Caco-2 (cell line): ENCODE measurements at places on chromosomes 7 and 10.

- DNase-seq, result no peak
Measured at GRCh38 chr10:28328346-28328745, 25.5 kb upstream of the MPP7 start.

GRCh38 chr10:132846631-132847415 is 60.9 kb upstream of the NKX6-2 start:
- DNase-seq, result peak; percentile 25

DNA sequence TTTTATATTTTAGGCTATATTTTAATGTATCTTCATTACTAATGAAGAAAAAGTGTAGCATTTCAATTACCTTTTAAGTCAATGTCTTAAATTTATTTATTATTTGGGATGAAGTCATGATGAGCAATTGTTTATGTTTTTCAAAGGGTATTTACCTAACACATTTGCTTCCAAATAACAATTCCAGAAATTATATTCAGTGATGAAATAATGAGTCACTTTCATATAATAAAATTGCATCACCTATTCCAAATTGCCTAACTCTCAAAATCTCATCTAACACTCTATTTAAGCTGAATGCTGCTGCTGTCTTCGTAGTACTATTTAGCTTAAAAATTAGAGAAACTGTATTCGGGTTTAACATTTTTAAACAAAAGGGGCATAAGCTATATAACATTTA is 97.7 kb downstream of the PRKG1 start:
- DNase-seq, result no peak

DNA sequence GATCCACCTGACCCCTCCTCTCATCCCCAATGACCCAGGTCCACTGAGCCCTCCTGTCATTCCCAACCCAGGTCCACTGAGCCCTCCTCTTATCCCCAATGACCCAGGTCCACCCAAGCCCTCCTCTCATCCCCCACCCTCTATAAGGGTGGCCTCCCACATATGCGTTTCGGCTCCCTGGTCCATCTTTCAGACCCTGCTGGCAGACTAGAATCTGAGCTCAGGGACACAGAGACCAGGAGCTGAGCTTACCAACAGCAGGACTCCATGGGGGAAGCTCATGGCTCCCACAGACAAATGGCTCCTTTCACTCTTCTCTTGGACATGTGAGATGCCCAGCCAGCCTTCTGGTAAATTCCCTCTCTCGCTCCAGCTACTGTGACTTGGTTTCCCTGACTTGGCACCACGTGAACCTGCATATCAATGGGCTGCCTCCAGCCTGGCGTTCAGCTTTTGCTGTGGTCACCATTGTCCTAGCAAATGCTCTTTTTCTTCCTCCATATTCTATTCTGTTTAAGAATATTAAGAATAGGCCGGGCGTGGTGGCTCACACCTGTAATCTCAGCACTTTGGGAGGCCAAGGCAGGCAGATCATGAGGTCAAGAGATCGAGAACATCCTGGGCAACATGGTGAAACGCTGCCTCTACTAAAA is 24.8 kb upstream of the INPP5A start:
- DNase-seq, result no peak

- no peak for DNase-seq
Measured at GRCh38 chr7:2436341-2437104, 33.1 kb downstream of the CHST12 start.

- DNase-seq, result peak; percentile 74
Measured at GRCh38 chr10:102643336-102644065, 778 bp upstream of the TRIM8 start.

GRCh38 chr10:17222329-17222728 is 5.7 kb upstream of the VIM start:
- DNase-seq, result no peak

GRCh38 chr10:67790534-67791408 is 47.2 kb downstream of the DNAJC12 start:
- no peak for DNase-seq

DNA sequence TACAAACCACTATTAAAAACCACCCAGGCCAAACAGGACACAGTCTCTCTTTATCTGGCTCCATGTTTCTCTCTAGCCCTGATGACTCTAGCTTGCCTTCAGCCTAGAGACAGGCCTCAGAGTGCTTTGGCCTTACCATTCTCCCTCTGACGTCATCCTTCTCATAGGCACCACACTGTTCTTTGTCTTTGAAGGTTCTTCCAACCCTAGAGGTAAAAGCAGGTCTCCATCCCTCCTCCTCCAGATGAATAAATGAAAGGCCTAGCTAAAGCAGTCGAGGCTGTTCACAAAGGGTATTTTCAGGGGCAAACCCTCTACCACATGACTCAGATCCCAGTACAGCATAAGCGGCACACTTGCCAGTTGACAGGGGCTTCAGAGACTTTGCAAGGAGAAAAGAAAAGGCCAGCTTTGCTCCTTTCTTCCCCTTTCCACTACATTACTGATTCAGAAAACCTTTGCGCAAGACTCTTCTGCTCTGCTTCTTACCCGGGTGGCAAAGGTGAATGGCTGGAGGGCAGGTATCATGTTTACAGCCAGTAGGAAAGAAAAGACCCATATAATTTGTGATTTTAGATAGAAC is 14.8 kb downstream of the NFE2L3 start:
- no peak for DNase-seq

- DNase-seq, result peak; percentile 55
Measured at GRCh38 chr10:29105516-29106215, 183.2 kb upstream of the LYZL1 start.

DNA sequence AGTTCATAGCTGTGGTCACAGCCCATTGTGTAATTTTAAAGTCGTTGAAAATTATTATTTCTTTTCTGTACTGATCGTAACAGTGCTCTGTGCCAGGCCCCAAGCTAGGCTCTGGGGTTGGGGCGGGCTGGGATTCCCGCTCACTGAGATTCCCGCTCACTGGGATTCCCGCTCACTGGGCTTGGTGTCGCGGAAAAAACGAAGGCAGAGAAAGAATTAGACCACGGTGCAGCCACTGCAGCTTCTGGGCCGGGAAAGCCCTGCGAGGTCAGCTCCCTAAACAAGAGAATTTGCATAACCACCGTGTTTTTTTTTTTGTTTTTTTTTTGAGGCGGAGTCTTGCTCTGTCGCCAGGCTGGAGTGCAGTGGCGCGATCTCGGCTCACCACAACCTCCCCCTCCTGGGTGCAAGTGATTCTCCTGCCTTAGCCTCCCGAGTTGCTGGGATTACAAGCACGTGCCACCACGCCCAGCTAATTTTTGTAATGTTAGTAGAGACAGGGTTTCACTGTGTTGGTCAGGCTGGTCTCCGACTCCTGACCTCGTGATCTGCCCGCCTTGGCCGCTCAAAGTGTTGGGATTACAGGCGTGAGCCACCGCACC is 31.2 kb downstream of the FOXK1 start:
- DNase-seq, result no peak

DNA sequence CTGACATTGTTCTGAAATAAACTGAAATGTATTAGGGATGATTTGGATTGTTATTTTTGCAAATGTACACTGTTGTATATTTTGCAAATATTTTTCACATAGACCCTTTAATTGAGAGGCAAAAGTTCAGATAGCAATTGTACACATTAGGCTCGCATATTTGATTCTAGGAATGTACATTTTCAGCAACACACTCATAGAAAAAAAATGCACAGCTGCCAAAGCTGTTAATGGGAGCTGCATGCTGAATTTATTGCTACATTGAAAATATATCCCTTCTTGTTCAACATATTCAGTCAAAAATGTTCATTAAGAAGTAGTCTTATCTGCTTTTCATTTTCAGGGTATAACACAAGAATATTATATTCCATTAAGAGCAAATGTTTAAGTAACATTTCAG is 512.9 kb downstream of the ATRNL1 start:
- no peak for DNase-seq

GRCh38 chr10:72079356-72079755 is 9.0 kb downstream of the SPOCK2 start:
- peak; percentile 33 for DNase-seq

DNA sequence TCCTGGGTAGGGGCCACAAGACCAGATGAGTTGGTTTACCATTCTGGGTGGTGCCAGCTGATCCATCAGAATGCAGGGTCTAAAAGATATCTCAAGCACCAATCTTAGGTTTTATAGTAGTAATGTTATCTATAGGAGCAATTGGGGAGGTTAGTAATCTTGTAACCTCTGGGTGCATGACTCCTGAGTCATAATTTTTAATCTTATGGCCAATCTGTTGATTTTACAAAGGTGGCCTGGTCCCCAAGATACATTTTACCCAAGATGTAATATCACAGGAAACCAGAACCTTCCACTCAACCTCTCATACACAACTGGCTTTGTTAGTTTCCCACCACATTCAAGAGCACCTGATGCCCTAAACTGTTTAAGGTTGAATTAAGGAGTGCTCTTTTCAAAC is 79.5 kb downstream of the C1GALT1 start:
- no peak for DNase-seq

DNA sequence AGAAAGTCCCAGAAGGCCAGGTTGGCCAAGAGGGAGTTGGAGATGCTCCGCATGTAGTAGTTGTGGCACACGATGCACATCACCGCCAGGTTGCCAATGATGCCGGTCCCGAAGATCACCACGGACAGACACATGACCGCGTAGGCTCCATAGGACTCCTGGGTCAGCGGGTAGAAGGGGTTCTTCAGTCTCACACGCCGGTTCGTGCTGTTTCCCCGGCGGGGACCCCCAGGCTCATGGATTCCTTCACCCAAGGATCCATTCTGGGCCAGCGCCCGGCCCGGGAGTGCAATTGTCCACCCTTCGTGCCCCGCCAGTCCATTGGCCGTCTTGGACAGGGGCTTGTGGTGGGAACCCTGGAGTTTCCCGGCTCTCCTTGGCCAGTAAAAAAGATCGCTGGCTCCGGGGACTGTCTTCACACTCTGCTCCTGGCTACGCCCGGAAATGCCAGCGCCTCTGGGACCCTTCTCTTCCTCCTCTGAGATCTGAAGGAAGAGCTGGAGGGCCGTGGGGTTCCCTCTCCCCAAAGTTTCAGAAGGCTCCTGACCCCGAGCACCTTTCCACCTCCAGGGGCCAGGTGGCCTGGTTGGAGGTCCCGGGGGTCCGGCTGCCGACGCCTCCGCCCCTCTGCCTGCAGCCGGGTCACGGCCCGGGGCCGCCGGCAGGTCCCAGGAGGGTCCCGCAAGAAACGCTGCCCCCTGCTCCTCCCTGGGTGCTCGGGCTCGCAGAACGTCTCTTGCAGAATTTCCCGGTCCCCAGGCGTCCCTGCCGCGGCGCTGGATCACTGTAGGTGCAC is 1.3 kb downstream of the GPR37 start:
- DNase-seq, result no peak

DNA sequence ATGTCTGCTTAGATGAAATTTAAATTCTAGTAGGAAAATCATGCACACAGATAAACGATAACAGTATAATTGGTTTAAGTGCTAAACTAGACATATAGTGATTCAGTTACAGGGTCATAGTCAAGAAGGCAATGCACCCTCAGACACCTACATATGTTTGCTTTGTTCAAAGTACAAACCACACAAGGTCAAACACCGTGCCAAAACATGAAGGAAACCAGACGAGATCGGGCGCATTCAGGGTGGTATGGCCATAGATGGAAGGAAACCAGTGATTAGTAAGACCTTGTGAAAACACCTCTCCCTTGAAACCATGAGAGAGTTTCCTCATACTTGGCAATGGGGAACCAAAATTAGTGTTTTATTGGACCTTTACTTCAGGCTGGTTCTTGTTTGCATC is 906.9 kb downstream of the PCDH15 start:
- DNase-seq, result no peak

DNA sequence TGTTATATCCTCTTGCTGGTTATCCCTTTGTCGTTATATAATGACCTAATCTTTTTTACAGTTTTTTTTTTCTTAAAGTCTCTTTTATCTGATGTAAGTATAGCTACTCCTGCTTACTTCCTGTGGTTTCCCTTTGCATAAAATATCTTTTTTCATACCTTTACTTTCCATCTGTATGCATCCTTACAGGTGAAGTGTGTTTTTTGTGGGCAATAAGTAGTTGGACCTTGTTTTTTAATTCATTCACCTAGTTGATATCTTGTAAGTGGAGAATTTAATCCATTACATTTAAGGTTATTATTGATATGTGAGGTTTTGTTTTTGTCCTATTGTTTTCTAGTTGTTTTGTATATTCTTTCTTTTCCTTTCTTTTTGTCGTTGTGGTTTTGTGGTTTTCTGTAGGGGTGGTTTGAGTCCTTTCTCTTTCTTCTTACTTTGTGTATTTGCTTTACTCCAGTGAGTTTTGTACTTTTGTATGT is 168.6 kb downstream of the MLLT10 start:
- DNase-seq, result no peak

- no peak for DNase-seq
Measured at GRCh38 chr10:86655596-86655995, 1.2 kb downstream of the OPN4 start.

DNA sequence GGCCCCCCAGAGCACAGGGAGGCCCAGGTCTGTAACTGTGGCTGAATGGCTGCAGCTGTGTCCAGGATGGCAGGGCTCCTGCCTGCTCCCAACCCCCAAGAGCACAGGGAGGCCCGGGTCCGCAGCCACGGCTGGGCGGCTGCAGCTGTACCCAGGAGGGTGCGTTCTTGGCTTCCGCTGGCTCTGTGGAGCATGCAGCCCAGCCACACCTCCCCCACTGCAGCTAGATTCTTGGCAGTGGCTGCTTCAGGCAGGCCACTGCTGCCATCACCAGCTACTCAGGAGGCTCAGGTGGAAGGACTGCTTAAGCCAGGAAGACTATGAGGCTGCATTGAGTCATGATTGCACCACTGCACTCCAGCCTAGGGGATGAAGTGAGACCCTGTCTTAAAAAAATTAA is 27.9 kb downstream of the C7orf25 start:
- no peak for DNase-seq

DNA sequence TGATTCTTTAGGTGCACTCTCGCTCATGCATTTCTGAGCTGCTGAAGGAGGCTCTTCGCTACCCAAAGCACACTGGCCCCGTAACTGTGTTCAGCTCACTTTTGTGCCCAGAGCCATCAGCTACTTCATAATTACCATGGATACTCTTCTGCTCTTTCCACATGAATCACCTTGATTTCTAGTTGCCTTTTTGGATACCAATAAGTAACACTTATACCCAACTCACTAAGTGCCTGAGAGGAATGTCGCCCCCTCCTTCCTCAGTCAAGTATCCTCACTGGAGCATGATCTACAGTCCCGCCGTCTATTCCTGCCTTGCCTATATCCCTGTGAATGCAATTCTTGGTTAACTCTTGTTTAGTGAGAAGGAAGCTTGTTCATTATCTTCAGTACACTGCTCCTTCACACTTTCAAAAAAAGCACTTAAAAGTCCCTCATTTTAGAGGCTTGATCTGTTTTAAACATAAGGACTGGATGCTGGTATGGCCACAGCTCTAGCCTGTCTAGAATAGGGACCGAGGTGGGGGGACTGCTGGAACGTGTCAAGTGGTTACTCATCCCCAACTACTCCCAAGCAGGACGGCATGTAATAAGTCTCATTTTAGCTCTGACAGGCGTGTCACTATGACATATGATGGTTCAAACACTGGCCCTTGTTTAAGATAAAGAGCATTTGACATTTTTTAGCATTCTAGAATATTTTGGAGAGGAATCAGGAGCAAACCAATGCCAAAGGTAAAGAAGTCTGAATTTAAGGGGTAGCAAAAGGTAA is 23.7 kb downstream of the SVIL start:
- DNase-seq, result no peak

GRCh38 chr10:29856295-29856694 is 203.1 kb downstream of the JCAD start:
- no peak for DNase-seq
